CD4-positive, alpha-beta T cell treated with Interleukin-15 for 4 hours (primary cell): ENCODE measurements at places on chromosomes 7 and 10.

DNA sequence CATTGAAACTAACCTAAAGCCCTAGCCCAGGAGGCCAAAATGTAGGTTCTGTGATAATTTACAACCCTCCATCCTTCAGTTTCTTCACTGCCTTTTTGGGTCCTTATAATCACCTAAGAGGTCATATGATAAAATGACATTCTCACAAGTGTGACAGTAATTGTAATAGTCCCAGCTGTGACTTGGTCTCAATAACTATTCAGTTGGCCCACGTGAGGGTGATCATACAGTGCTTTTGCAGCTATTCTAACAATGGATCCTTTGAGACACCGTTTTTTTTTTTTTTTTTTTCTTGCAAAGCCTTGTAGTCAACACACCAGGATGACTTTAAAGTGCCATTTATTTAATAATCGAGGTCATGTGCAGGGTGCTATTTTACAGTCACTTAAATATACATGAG, 760.0 kb downstream of the PHTF2 start:
- no peak for DNase-seq

DNA sequence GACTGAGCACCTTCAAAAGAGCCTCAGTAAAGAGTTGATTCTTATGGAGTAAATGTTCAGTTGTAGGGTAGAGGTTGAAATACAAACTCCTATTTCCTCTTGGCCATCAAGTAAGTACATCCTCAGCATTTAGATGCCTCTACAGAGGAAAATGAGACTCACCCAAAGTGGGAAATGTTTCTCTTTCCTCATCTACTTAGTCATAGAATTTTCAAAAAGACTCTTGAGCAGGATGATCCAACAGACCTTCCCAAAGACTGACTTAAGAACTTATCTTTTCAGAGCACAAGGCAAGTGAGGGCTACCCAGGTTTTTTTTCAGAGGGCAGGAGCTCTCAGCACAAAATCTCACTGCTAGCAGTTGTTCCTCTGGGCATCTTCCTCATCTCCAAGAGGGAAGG, 449.1 kb downstream of the KCNMA1 start:
- DNase-seq: no peak

DNA sequence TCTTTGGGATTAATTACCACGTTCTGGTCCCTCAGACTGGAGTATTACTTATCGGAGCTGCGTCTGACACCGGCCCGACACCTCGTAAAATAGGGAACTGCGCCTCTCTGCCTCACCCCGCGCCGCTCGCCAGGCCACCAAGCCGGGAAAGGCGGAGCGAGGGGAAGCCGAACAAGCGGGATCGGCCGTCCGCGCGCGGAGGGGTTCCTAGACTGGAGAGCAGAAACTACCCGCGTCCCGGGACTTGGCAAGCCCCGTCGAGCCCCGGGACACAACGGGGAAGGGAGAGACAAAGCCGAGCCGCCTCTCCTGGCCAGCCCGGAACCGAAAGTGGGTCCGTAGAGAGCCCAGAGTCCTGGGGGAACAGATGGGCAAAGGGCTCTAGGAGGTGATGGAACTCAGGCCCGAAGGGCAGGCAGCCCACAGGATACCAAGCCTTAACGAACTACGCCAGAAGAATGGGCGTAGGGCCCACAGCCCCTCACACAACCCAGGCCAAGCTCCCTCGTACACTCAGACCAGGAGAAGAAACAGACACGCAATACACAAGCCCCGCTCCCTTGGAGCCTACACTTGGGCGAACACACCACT, 6.5 kb downstream of the LBX1 start:
- DNase-seq: no peak

- DNase-seq: peak; percentile 90
Observed at GRCh38 chr7:48084727-48085432, 4.2 kb upstream of the UPP1 start.

DNA sequence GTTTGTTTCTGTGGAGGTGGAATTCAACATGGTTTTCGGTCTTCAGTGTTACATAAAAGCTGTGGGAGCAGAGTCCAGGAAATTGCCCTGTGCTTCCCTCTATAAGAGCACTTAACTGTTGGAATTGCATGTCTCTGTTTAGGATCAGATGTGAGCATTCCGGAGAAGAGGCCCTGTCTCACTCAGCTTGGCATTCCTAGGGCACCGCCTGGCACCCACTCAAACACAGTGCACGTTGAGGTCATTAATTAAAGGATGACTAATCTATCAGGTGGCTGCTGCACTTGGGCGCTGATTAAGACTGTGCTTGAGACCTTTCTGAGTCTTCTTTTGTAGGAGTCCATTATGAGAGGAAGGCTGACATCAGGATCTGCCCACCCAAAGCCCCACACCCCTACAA, 82.8 kb upstream of the VIPR2 start:
- no peak for DNase-seq

GRCh38 chr10:26593896-26594295, 103.6 kb upstream of the PDSS1 start:
- no peak for DNase-seq

- DNase-seq: no peak
Observed at GRCh38 chr7:114652041-114652440, 237.4 kb downstream of the FOXP2 start.

DNA sequence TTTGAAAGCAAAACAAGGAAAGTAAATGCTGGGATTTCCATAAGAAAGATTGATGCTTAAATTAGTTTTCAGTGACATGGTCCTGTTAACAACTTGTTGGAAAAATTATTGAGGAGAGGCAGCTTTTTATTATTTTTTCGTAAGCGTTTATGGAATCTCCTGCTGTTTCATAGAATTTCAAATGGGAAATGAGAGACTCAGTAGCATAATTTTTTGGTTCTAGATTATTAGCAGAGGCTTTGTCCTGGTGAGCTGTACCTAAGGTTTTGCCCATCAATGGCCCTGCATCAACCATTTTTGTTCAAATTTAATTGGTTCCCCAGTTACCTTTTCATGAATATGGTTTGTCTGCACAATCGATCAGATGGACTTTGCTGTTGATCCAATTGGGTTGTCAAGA, 205.7 kb downstream of the BMPER start:
- no peak for DNase-seq

DNA sequence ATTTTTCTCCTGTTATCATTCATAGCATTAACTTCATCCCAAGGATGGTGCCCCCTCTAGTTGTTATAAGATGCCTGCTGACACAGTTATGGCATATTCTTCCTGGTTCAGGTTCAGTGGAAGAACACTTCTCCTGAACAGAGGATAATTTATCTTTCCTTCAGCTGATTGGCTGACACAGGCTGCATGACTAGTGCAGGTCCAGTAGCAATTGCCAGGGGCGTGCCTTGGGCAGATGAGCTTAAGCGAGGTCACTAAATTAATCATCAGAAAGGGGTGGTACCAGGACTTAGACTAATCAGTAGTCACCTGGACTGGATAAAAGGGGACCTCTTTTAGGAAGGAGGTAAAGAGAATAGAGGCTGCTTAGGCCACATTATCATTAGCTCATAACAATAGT, 42.3 kb downstream of the BZW2 start:
- DNase-seq: no peak

- DNase-seq: no peak
Observed at GRCh38 chr10:84665883-84666463, 337.6 kb downstream of the CCSER2 start.
